ENCODE measurements at places on chromosomes 4 and X.

DNA sequence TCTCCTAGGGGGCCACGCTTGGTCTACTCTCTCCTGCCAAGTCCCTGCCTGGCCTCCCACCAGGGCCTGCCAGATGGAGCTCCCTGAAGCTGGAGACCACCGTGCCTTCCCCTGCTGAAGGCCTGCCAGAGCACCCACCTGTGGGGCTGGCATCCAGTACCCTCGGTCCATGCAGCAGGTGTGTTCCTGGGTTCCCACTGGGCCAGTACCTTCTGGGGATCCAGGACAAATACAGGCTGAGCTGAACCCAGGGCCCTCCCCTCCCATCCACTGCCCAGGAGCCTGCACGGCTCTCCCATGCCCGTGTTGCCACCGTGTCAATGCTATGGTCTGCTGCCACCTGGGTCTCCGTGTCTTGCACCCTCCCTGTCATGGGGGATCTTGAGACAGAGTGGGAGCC is 68.8 kb downstream of the ABLIM2 start:
- no peak for DNase-seq

GRCh38 chrX:134764202-134764785 is 106.0 kb upstream of the PLAC1 start:
- peak; percentile 14 for DNase-seq

DNA sequence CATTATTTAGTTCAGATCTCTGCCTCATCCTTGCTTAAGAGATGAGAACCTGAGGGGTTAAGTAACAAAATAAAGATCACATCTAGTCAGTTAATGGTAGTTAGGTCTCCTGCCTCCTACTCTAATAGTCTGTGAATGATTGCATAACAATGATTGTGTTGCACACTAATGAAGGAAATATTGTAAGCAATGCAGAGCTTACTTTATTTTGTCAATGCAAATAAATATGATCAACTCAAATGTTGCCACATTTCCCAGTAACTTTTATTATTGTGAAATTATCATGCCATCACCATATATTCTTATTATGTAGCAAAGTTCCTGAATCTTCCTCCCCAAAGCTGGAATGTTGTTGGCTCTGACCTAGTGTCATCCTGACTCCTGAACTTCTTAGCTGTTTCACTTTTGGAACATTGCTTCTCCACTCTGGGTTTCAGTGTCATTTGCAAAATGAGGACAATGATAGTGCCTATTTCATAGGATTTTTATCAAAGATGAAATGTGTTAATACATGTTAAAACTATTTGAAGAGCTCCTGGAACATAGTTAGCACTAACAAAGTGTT is 17.0 kb upstream of the GABRA4 start:
- DNase-seq = no peak

GRCh38 chr4:158722291-158722916 is 792 bp downstream of the PPID start:
- peak; percentile 28 for DNase-seq

- no peak for DNase-seq
Measured at GRCh38 chrX:14501327-14501726, 28.0 kb upstream of the GLRA2 start.

- DNase-seq = peak; percentile 67
Measured at GRCh38 chr4:84582302-84582987, 482 bp upstream of the CDS1 start.

GRCh38 chr4:58163156-58163555 is 1053.0 kb upstream of the IGFBP7 start:
- no peak for DNase-seq

DNA sequence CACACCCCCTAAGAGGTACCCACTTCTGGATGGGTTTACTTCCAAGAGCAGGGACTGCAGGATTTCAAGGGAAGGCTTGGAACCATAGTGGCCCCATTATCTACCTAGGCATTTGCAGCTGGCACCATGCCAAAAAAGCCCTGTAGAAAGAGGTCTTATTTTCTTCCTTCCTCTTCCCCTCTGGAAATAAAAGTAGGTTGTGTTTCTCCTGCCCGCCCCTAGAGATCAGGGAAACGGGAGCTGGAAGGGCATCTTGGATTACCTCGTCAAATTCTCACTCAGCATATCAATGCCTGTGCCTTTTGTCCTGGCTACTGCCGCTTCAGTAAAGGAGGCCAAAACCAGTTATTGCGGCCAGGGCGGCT is 1.6 kb downstream of the SCD5 start:
- no peak for DNase-seq

DNA sequence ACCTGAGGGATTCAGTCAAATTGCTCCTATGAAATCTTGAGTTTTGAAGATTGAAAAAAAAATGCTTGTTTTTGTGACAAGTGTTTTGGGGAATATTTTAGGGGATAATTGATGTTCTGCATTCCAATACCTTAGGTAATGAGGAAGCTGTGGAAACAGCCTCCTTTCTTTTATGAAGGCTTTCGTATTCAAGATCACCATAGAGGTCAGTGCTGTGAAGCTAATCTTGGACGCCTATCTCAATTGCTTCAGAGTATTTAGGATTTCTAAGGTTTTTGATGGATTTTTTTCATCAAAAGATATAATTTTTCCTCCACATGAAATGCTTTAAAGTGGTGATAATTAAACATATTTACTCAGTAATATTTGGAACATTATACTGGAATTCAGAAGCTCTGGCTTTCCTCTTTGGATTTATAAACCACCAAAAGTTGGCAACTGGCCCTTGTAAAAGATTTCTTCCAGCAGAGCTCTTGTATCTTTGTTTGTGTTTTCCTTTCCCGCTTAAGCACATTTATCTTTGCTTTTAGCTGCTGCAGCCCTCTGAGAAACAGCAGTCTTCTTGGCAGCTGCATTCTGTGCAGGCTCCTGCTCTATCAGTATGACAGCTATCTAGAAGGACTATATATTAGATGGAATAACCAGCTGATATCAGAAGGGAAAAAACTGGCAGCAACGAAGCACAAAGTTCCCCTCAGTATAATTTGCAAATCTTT is 63.7 kb downstream of the HMGB2 start:
- no peak for DNase-seq

DNA sequence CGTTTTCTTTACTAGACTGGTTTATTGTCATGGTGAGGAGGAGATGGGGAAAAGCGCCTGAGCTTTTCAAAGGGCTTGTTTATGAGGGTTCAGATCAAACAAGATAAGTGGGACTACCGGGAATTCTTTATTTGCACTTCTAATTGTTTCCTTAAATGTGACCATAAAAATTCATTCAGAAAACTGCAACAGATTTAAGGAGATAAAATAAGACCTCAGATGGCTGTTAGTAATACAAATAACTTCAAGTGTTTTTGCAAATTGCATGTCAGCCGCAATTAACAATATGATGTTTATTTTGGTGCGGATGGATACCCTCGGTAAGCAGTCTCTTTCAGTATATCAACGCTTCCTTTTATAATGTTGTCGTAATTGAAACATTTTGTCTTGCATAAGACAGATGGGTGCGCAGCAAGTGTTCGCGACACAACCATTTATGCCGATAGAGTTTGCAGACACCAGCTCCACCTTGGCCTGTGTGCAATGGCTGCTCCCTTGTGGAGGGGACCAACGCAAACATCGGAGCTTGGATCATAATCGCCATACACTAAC is 151.0 kb downstream of the C4orf33 start:
- no peak for DNase-seq

GRCh38 chrX:145609951-145610511 is 207.6 kb upstream of the SLITRK2 start:
- DNase-seq = no peak

DNA sequence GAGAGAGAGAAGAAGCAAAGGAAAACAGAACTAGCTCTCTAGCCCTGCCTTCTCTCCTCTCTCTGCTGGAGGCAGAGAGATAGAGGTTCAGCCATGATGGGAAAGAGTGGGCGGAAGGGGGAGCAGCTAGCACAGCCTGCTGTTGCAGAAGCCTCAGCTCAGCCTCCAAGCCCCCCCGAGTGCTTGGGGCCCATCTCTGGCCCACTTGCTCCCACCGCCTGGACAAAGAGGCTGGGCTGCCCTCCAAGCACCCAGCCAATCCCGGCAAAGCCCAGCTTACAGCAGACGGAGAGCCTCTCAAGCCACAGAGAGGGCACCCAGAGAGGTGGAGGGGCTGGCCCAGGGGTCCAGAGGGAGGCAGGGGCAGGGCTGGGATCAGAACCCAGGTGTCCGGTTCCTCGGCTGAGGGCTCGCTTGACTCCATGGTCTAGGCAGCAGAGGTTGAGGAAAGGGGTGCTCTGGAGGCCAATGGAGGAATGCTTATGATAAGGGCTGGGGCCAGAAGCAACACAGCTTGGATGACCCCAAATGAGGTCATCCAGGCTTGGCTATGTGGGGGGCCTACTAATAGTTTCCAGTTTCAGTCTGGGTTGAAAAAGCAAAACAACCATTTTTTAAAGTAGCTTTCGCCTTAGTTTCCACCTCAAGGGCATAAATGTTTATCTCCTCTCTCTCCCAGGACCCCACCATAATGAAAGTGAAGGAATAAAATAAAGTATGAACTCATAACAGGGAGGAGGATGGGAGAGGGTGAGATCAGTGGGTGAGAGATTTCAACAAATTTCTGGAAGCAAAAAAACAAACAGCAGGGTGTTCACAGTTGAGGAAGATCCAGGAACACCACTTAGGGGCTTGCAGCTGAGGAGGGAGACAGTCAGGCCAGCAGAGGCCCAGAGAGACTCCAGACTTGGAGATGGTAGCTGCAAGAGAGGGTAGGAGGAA is 24.9 kb upstream of the IQSEC2 start:
- no peak for DNase-seq

GRCh38 chr4:88736264-88736663 is 38.6 kb upstream of the NAP1L5 start:
- no peak for DNase-seq

- peak; percentile 8 for DNase-seq
Measured at GRCh38 chrX:83469551-83469950, 38.5 kb upstream of the POU3F4 start.

DNA sequence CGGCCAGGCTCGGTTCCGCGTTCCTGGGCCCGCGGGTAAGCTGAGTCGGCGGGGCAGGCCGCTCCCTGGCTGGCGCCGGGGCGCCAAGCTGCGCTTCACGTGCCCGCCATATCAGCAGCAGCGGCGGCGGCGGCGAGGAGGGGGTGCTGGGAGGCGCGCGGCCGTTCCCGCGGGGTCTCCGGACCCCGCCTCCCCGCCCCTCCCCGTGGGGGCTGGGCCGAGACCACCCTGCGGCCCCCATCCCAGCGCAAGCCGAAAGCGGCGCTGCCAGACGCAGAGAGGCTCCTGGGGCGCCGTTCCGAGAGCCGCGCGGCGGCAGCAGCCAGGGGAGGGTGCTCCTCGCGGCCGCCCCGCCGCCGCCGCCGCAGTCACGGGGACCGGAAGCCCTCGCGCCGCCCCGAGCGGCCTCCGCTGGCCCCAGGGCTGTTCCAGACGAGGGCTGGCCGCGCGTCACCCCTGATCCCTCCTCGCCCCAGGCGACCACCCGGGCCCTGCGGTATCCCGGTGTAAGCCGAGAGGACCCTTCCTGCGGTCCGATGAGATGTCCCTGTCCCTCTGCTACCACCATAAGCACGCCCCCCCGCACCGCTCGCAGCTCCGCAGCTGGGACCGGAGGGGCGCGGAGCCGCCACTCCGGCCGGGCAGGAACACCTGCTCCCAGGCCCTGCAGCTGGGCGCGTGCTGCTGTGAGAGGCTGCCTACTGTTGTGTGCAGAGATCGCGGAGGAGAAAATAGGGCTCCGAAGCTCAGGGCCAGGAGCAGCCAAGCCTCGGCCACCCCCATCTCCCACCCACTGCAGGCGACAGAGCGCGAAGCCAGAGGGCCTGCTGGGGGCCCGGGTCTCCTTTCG is 7.5 kb upstream of the BCOR start:
- DNase-seq = peak; percentile 28

GRCh38 chr4:73836373-73837279 is at the start of gene CXCL6:
Gene CXCL6, plus strand, starts transcription at chr4:73836678. Its CDS starts 73 bp downstream, at chr4:73836751.
- DNase-seq = no peak

- DNase-seq = no peak
Measured at GRCh38 chr4:100420571-100420970, 97.3 kb downstream of the EMCN start.

DNA sequence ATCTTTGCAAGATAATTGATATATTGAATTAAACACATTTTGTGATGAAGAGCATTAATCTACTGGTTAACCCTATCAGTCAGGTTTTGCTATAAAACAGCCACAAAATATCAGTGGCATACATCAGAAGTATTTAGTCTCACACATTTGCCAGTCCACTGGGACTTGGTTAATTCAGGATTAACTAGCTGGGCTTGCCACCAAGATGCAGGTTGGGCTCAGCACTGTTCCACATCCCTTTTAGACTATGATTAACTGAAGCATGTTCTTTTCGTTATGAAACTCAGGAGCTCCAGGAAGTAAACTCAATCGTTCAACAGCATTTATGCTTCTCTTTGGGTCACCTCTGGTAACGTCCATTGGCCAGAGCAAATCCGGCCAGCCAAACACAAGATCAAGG is 538.1 kb upstream of the HS3ST1 start:
- no peak for DNase-seq

GRCh38 chrX:137354851-137355250 is 211.1 kb upstream of the ZIC3 start:
- no peak for DNase-seq

- no peak for DNase-seq
Measured at GRCh38 chr4:185902654-185903053, 90.7 kb upstream of the SORBS2 start.

- DNase-seq = no peak
Measured at GRCh38 chr4:1543561-1543960, 137.3 kb upstream of the NKX1-1 start.

GRCh38 chrX:82734140-82734539 is 774.0 kb upstream of the POU3F4 start:
- no peak for DNase-seq

- DNase-seq = peak; percentile 19
Measured at GRCh38 chrX:111511477-111511876, at the start of gene SERTM2. Gene SERTM2, plus strand, starts transcription at chrX:111511645. Its CDS starts 7,213 bp downstream, at chrX:111518858.

DNA sequence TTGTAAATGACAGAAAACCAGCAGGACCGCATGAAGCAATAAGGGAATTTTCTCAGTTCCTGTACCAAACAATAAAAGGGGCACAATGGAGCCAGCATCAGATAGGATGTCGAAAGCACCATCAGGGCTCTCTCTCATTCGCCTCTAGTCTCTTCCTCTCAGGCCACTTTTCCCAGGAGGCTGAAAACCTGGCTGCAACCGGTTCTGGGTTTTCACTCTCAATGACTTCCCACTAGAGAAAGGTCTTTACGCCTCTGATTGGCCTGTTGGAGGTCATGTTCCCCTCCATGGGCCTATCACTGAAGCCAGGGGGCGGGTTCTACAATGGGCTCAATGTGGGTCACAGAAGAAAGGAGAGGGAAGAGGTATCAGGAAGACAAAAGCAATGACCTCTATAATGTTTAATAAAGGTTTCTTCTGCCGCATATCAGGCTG is 29.3 kb downstream of the ZNF827 start:
- peak; percentile 53 for DNase-seq

DNA sequence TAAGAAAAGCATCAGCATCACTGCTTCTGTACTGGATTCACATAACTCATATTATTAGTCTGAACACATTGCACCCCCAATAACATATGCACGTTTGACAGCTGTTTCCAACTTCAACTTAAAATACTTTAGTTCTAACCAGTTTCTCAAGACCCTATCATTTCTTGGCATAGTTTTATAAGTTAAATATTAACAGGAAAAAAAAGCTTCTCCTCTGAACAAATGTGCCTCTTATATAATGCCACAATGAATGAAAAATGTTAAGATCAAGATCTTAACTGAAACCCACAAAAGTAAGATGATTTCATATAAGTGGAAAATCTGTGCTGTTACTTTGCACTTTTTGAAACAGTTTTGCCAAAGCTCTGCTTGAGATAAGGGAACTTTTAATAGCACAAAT is 652.8 kb upstream of the FAM241A start:
- no peak for DNase-seq
